NCI-H510A treated with DMSO at 0.1 percent for 48 hours (cell line): ENCODE measurements at places on chromosomes 3 and 15.

DNA sequence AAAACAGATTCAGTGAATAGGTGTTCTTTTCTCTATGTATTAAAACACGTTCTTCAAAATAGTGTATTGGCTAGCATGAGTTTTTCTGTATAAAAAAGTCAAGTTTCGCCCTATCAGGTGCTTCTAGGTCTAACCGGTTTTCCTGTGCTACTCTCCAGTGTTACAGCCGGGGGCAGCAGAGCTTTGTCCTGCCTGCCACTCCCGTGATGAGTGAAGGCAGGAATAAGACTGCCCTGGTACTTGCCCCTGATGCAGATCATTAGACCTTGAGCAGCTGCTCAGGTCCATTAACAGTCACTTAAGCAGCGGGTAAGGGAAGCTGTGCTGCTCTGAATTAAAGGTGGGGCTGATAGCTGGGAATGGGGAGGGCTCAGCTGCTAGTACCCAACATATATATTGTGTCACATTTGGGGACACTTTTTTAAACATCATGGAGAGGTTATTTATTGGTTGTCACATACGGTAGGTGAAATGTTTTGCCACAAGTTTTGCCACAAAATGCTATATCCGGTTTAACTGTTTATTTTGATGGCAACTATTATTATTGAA lies 1.3 kb upstream of the UNC13C start:
- DNase-seq: peak; percentile 59

DNA sequence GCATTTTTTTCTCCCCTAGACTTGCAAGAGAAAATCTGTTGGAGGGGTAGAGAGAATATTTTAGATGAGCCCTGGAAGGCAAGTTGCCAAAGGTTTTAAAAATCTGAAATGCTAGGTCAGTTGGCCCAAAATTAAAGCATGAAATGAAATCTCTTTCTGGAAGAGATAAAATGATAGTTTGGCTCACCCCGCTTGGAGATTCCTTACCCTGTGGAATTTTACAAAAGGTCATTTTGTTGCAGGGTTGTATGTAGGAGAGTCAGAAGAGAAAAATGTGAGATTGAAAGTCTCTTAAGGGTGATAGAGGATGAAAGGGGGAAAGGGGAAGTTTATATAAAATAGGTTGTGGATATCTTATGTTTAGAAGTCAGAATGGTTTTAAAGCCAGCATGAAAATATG lies 277.8 kb downstream of the CD47 start:
- DNase-seq: no peak

DNA sequence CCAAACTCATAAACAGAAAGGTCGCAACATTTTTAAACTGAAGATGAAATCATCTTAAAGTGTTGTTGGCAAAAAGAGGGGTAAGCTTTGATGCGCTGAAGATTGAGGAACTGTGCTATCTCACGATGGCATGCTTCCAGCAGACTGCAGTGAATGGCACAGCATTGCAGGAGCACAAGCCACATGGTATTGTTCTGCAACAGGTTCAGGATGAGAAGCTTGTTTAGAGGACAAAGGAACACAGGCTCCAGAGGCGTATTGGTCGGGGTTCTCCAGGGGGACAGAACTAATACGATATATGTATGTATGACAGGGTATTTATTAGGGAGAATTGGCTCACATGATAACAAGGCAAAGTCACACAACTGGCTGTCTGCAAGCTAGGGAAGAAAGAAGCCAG lies 13.8 kb upstream of the PLD1 start:
- no peak for DNase-seq

DNA sequence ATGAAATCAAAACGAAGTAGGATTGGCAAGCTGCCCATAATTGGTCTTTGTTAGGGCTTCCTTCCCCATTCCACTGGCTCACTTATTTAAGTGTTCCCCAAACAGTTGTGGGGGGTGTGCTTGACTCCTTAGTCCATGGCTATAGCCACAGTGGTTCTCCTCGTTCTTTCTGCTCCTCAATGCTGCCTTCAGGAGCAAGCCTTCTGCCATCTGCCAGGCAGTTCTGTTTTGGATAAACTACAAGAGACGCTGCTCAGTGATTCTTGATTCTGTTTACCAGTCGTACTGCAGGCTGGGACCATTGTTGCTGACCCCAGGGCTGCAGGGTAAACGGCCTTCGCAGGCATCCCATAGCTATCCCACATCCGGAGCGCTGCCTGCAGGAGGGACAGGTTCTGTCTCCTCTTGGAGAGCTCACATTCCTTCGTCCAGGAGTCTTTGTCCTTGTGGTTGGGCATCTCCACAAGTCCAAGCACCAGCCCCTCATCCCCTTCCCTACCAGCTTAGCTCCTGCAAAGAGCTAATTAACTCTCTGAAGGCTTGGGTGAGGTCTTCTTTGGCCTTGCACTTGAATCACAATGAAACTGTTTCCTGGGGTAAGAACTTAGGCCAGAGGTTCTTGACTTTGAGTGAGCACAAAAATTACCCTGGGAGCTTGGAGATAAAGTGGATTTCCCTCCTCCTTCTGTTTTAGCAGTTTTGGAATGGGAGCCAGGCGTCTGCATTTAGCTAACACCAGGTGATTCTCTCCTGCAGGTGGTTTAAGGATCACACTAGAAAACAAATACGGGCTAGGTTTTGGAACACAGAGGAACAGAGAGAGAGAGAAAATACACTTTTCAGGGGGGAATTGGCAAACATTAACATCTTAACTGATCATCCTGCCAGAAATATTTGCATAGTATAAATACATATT lies 114.9 kb downstream of the SV2B start:
- DNase-seq: no peak

- no peak for DNase-seq
Observed at GRCh38 chr3:42491881-42492507, 10.4 kb upstream of the VIPR1 start.

GRCh38 chr3:147423798-147424580 lies 14.8 kb downstream of the ZIC1 start:
- DNase-seq: no peak

- DNase-seq: no peak
Observed at GRCh38 chr3:159664006-159664405, 324.6 kb upstream of the IL12A start.
